ENCODE measurements at places on chromosomes 1 and 21.

DNA sequence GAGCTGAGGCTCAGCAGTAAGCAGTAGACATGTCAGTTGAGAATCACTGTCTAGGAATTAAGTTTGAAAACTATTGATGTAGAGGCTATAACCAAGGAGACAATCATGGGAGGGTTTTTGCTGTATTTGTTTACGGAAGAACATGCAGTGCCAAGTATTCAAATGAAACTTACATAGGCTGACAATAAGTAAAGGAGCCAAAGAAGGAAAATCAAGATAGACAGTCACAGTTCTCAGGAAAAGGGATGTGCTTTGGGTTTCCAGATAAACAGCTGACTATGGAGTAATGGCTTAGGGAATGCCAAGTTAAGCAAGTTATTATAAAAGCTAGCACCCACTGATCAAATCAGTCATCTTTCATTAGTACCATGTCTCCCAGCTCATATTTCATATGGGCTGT, 21.5 kb downstream of the GNG12 start:
- no peak for DNase-seq

- DNase-seq, result no peak
Observed at GRCh38 chr1:161185282-161185682, 8.0 kb upstream of the B4GALT3 start.

DNA sequence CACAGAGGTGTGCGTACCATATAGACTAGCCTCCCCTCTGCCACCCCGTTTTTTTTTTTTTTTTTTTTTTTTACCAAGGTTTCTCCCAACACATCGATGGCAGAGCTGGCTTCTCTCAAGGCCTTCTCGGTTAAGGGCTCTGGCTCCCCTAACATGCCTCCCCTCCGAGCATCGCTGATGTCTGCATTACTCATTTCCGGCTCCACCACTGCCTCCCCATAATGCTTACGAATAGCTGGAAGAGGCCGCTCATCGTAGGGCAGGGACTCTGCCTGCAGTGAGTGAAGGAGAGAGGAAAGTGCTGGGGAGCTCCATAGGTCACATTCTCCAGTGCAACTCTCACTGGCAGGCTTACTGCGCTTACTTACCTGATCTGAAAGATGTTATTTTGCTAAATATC, 20.6 kb downstream of the CEP104 start:
- DNase-seq, result no peak

DNA sequence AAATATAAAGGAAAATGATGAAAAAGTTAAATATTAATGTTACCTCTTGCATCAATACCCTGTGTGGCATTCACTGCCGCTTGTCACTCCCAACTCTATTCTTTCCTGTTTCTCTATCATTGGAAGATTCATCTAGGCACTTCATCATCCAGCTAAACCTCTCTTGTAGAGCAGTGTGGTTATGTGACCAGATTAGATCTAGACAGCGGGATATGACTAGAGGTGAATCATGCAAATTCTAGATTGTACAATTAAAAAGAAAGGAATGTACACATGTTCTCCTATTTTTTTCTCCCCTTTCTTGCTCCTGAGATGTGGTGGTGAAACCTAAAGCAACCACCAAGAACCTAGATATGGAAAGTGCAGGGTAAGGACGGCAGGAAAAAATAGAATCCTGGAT, 174.1 kb downstream of the LBR start:
- no peak for DNase-seq

- no peak for DNase-seq
Observed at GRCh38 chr1:24957016-24957807, 27.1 kb upstream of the RUNX3 start.

DNA sequence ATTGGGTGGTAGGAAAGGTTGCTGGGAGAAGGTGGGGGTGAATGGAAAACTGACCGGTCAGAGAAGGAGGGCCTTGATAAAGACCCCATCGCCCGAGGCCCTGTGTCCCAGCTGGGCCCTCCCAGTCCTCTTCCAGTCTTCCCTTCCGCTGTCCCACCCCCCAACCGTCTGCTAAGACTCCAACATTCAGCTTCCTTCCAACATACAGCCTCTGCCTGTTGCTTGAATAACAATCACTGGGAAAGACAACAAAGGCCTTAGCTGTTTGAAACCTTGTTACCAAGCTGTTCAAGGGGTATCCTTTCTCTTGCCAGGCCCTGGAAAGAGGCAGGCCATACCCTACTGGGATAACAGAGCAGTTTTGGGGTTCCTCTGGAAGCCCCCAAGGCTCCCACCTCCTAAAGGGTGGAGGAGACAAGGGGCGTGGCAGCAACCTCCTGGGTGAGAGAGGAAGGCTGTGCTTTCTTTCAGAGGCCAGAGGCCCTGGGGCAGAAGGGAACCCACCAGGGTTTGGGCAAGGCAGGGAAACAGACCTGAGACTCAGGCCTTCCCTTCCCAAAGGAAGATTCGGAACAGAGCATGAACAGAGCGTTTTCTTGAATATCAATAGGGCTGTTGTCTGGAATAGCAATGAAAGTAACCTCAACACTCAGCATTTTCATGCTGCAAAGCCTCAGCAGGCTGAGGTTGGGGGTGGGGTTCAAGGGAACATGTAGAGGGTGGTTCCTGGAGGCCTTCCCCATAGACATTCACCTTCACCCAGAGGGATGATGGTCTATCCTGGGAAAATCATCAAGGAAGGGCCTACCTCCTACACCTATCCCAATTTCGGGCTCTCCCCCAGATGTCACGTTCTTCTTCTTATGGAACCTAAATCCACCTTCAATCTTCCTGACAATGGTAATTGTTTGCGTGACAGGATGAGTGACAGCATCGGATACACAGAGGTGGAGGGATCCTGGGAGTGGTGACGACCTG, 4.1 kb downstream of the ETNK2 start:
- DNase-seq, result no peak

- DNase-seq, result no peak
Observed at GRCh38 chr1:43293896-43294760, 6.7 kb upstream of the TIE1 start.

DNA sequence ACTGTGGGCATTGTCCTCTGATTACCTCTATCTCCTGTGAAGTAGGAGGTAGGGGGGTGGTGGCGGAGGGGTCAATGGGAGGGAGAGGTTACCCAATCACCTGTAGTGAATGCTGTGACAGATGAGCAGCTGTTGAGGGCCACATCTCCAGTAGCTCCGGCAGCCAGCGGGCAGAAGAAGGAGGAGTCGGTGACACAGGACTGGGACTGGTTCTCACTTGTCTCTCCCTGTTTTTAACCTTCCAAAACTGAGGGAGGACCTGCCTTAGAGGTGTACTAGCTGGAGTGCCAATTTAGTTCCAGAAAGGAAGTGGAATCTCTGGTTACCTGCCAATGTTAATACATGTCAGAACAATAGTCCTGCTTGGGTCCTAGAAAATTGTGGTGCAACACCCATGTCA, 56.2 kb upstream of the ENAH start:
- DNase-seq, result no peak

GRCh38 chr1:37958690-37959089, 11.8 kb upstream of the INPP5B start:
- DNase-seq, result no peak

DNA sequence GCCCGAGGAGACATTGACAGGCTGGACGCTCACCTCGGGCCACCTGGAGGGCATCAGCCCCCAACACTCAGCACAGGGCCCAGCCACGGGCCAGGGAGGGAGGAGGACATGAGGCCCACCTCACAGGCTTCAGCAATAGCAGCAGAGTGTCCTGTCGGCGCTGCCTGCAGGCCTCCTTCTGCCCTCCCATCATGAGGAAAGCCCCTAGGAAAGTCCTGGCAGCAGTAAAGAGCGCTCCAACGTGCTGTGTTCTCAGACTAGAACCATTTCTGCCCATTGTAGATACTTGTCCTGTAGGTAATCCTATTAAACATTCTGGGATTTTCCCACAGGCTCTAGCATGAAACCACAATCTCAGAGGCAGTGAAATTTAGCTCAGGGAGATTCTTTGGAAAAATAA, 62.0 kb upstream of the GALNT2 start:
- DNase-seq, result no peak

DNA sequence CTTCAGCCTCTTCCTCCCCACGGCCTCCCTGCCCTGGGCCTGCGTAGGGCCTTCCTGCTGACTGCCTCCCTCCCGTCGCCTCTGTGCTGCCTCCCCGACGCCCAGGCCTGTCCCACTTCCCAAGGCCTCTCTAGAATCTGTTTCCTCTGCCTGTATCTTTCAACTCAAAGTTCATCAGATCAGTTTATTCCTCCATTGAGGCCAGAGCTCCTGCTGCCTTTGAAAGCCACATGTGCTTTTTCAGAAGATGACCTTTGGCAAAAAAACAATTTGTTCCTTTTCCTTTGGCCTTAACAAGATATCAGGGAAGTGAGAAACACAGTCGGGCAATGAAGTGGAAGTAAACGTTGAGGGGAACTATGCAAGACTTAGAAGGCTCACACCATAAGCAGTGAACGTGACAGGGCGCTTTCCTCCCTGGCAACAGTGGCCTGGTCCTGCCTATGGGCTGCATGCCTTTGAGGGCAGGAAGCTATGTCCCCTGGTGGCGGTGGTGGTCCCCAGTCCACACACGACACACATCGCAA, 85.9 kb downstream of the PSMG1 start:
- no peak for DNase-seq

DNA sequence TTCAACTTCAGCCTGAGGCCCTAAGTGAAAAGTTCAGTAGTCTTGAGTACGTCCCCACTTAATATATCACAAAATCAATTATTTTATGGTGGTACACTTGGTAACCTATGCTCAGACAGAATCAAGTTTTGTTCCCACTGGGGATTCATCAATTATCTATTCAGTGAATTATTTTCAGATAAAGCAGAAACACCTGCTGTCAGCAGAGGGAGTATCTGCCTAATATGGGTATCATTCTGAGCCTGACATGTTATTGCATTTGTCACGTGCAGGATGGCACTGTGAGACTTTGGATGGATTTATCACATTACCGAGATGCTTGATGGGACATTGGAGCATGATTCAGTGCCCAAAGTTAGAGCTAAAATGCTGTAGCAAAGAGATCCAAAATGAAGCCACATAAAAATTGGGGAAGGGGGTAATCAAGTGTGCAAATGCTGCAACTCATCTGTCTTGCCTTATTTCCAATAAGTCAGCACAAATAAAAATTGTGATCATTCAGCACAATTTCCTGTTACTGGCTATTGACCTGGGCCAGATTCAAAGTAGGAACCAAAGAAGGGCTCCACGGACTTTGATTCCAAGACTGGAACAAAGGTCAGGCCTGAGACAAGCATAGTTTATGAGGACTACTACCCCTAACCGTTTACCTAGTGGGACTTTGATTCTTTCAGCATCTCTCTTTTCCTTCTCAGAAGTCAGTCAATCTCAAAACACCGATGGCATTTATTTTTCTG, 657.6 kb downstream of the LMO4 start:
- DNase-seq, result no peak
